ENCODE measurements at places on chromosomes 3 and 15. TPM values are rescaled to one million over a fixed set of nuclear protein-coding genes. Genes with fewer than 3 reads are reported as not detected.

FURIN gene
- 131 TPM for total RNA-seq

DNA sequence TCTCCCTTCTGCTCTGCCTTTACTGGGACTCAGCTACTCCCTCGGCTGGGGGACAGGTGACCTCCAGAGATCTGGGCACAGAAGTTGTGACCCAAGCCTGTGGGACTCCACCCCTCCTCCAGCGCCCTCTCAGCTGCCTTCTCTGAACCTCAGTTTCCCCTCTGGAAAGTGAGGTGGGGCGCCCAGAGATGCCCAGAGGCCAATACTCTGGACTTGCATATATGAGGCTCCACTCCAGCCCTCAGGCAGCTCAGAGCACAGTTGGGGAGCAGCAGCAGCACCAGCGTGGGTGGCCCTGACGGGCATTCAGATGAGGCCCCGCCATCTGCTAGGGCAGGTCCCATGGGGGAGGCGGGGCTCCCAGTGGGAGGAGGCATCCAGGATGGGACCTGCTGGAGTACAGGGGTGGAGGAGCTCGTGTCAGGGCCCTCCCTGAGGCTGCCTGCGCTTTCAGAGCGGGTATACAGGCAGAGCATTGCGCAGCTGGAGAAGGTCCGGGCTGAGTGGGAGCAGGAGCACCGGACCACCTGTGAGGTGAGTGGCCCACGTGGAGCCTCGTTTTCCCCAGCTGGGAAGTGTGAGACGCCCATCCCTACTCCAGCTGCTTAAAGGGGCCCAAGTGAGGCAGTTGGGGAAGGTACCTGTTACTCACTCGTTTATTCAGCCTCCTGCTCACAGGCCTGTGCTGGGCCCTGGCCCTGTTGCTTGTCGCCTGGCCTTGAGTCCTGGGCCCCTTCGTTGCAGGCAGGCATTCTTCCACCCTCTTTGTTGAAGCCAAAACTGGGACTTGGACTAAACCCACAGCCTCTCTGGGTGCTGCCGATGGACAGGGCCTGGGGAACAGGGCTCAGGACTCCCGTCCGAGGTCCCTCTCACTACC, 35.4 kb downstream of the PSTPIP1 start:
- H3K4me1 ChIP-seq, result peaks cover 3% of the 10 kb centered on the region
- no peaks in the 10 kb centered on the region for H3K36me3 ChIP-seq
- no peak for DNase-seq
- no peaks in the 10 kb centered on the region for H3K27me3 ChIP-seq

LIPC gene
- not detected for total RNA-seq

DNA sequence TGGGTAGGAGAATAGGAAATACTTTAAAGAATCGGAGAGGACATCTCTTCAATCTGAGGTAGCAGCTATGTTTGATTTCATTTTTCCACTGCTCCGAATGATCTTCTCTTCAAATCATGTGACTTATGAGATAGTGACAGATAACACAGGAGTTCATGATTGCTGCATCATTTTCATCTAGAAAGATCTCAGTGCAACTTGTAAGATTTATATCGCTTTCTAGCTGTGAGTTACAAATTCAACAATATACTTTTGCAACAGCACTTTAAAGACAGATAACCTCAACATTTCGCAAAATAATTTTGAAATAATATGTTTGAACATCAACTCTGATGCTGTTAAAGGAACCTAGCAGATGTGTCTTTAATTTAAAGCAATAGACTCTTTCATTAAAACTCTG, 99.9 kb upstream of the CCDC80 start:
- H3K36me3 ChIP-seq, result no peaks in the 10 kb centered on the region
- no peaks in the 10 kb centered on the region for H3K4me1 ChIP-seq
- H3K4me3 ChIP-seq, result no peak overlapping the region
- H3K27ac ChIP-seq, result no peak overlapping the region
- no peaks in the 10 kb centered on the region for H3K27me3 ChIP-seq
- no peak for DNase-seq

- H3K36me3 ChIP-seq, result no peaks in the 10 kb centered on the region
- H3K4me1 ChIP-seq, result peaks cover 8% of the 10 kb centered on the region
- no peak overlapping the region for H3K4me3 ChIP-seq
- H3K27me3 ChIP-seq, result no peaks in the 10 kb centered on the region
Measured at GRCh38 chr3:153023896-153024295, 138.1 kb upstream of the RAP2B start.
